Urothelium cell line (cell line): ENCODE measurements at places on chromosomes 3 and 15.

DNA sequence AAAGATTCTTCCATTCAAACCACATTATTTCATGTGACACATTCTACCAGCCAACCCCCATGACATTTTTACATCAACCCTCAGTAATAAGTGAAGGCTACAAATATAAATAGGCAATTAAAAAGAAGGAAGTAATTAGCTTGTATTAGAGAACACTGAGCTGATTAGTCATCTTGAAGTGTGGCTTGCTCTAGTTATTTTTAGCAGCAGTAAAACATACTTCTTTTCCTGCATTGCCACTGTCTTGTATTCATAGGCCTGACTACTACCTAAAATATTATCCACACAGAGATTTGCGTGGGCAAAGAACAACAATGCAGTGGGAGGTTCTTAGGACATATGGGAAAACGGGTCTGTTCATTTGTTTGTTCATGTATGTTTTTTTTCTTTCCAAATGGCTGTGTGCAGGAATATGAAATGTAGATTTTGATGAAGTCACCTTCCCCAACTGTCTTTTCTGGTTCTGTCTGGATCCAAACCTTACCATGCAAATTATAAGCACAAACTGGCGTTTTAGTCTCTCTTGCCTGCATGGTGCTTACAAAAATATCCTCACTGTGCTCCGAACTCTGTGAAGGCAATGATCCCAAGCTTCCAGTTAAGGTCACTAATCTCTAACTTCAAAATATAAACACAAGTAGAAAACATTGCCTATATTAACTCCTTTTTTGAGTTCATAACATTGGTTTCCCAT is 31.5 kb upstream of the TM4SF4 start:
- DNase-seq = no peak

GRCh38 chr15:71050461-71050860 is 64.8 kb upstream of the THSD4 start:
- no peak for DNase-seq

GRCh38 chr3:14170531-14171159 is 7.8 kb downstream of the XPC start:
- DNase-seq = no peak

GRCh38 chr3:114120211-114120610 is 58.6 kb downstream of the DRD3 start:
- DNase-seq = no peak

DNA sequence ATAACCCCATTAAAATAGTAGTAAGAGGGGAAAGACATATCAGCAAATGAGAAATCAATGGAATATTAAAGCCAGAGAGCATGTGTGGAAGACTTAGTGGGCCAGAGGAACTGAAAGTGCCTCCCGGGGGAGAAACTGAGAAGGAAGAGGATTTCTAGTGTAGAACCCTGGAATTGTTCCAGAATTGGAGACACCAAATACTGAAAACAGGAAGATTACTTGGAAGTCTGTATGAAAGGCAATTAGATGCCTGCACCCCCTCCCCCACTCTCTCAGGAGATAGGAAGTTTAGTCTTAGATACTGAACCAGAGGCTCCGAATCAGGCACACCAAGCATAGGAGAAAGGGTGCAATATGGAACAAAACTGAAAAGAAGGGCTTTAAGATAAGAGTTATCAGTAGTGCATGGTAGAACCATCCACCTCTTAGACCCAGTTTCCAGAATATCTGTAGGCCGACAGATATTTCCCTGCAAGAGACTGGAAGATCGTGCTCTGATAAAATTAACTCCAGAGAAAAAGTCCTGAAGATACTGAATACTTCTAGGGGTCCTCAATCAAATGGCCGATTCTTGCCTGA is 32.4 kb downstream of the KLHL18 start:
- DNase-seq = no peak

DNA sequence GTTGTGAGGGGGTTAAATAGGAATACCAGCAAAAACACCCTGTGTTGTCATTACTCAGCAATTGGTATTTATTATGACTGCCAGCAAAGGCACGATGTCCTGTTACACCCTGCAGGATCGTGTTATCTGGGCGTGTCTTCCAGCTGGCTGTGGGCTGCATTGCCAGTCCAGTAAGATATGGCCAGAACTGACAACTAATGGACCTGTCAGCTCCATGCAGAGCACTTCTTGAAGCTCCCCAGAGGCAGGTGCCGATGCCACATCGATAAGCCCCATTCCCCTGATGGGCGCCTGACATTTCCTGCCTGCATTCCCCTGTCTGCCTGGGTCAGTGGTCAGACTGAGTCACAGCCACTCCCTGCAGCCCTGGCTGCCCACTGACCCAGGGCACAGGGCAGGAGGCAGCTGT is 79.7 kb upstream of the RASGRF1 start:
- DNase-seq = peak; percentile 53
